ENCODE measurements at places on chromosomes 3 and 15.

- DNase-seq, result no peak
Observed at GRCh38 chr3:2714834-2715233, 395.3 kb downstream of the IL5RA start.

GRCh38 chr3:116084999-116085791, 360.1 kb downstream of the LSAMP start:
- DNase-seq, result no peak

GRCh38 chr3:10465161-10465560, 40.2 kb downstream of the ATP2B2 start:
- no peak for DNase-seq

DNA sequence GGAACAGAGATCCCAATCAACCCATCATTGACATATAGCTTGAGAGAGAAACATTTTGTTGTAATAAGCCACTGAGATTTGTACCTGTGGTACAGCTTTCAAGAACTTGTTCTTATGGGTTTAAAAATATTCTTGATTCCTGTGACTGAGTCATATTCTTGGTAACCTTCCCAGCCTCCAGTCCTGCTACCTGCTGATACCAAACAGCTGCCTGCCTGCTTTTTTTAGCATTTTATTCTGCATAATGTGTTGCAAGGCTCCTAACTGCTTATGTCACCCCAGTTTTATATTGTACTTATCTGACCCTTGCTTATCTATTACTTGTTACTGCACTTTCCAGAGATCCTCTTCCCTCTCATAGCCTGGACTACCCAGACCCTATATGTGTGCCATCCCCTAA, 349.3 kb upstream of the SOX2 start:
- DNase-seq, result no peak

- DNase-seq, result no peak
Observed at GRCh38 chr3:41120460-41120859, 78.8 kb upstream of the CTNNB1 start.

GRCh38 chr3:126051234-126051633, 32.7 kb downstream of the SLC41A3 start:
- DNase-seq, result no peak

- DNase-seq, result no peak
Observed at GRCh38 chr3:78459796-78460195, 1308.0 kb downstream of the ROBO1 start.

DNA sequence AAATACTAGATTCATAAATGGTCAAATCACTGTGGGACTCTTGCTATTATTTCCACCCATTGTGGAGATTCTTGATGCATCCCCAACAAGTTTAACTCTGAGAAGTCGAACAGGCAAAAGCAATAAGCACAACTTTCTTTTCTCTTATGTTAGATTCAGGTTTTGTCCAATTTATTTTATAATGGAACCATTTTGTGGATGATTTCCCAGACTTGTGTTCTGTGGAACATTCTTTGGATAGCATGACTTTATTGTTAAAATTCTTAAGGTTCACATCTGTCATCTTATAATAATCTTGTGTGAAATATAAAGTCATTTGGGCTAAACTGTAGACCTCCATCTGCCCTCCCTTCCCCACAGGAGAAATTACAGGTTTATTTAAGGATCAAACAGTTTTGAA, 213.7 kb downstream of the LPP start:
- no peak for DNase-seq

GRCh38 chr3:112757197-112757596, 89.5 kb downstream of the CD200R1L start:
- no peak for DNase-seq

- DNase-seq, result no peak
Observed at GRCh38 chr3:178637802-178638201, 101.6 kb downstream of the KCNMB2 start.

- no peak for DNase-seq
Observed at GRCh38 chr3:15199493-15200105, 6.4 kb upstream of the CAPN7 start.

DNA sequence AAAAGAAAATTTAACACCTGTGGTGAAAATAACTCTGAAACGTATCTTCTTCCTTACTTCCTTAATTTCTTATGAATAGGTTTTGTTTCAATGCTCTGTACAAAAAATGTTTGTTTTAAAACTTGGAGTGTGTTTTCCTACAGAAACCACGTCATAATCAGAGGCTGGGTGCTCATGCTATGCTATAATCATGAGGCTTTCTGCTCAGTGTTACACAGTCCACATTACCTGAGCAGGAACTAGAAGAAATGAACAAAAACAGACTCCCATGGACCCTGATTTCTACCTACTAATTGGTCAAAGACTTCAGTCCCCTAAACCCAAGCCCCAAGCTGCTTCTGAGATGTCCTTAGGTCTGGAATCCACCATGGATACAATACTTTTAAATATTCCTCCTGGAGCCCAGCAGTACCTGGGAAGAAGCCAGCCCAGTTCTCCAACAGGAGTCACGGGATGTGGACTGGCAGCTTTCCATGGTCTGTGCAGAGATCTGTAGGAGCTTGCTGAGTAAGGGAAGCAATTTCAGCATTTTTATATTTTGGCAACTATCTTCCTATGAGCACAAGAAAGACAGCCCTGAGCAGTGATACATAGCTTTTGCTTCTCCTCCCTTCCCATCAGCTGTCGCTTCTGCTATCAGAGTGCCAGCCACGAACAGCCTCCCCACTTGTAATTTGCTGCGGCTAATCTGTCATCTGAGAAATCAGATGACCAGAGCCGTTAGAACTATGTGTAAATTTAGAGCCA, 65.6 kb downstream of the WDR72 start:
- DNase-seq, result no peak

DNA sequence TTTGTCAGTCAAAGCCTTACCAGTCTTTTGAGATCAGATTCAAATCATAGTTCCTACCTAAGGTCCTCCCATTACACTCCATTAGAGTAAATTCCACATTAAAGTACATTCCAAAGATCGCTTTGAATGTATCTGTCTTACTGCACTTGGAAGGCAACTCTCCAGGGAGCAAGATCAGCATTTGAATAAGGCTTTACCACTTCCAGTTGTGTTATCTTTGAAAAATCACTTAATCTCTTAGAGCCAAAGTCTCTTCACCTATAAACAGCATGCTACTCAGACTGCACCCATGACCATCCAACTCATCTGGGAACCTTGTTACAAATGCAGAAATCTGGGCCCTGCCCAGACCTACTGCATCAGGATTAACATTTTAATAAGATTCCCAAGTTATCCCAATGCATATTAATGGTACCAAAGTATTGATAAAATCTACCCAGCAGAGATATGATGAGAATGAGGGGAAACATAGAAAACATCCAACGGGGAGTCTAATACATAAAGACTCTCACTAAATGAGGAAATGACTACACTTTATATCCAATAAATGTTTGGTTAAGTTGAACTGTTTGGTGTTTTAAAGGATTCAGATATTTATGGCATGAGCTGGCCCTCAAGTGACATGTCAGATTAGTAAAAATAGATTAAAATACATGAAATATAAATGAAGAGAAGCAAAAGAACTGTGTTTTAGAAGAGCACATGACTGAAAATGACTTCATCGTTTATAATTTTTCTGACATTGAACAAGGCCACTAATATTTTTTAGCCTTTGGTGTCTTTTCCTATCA, 75.9 kb downstream of the TNIK start:
- no peak for DNase-seq

DNA sequence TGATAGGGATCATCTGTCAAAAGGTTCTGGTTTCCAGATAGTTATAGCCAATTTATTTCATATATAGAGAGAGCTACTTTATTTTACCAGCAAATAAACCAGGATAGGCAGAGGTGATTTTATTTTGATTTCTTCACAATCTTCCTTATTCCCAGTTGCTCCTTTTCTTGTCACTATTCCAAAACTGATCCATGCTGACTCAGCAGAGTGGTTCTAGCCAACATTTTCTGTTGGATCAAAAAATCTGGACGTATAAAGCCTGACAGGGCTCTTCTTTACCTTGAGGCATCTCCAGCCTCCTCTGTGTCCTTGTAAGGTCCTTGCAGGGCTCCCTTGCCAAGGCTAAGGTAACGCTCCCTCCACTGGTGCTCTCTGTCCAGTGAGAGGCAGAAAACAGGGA, 15.8 kb downstream of the HDC start:
- DNase-seq, result no peak

- DNase-seq, result no peak
Observed at GRCh38 chr3:184678317-184679055, 33.4 kb downstream of the MAGEF1 start.

- peak; percentile 12 for DNase-seq
Observed at GRCh38 chr3:14461748-14462324, 59.4 kb downstream of the SLC6A6 start.

DNA sequence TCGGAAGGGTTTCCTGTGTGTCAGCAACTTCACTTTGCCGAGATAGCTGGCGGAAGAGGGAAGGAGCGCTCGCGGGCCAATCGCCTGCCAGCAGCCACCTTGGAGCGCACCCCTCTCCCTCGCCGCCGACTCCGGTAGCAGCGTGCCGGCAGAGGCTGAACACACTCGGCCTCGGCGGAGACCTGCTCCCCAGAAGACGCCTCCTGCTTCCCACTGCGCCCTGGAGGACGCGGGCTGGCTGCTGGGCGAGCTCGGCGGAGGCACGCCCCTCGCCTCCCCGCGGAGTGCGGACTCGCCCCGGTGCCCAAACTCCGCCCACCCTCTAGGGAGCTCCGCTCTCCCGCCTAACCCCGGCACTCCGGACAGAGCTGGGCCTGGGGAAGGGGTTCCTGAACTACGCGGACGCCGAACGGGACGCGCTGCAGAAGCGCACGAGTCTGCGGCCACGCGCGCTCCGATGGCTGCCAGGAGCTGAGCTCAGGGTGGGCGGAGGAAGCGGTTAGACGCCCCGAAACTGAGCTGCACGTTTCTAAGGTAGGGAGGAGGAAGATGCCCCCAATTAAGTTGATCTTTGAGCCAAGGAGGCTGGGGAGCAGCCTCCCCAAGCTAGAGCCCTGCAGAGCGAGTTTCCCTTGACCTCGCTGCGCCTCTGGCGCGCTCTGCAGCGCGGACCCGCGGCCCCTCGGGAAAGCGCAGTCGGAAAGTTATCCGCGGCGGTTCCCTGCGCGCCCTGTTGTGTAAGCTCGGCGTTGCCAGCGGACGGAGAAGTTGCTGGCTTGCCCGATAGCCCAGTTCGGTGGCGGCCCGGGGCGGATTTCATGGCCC, at the start of gene P2RY1:
Gene P2RY1 (plus strand): TSS at position 356 of the 825 bp plus-strand sequence. CDS start 652 bp downstream, outside the sequence.
- DNase-seq, result no peak

DNA sequence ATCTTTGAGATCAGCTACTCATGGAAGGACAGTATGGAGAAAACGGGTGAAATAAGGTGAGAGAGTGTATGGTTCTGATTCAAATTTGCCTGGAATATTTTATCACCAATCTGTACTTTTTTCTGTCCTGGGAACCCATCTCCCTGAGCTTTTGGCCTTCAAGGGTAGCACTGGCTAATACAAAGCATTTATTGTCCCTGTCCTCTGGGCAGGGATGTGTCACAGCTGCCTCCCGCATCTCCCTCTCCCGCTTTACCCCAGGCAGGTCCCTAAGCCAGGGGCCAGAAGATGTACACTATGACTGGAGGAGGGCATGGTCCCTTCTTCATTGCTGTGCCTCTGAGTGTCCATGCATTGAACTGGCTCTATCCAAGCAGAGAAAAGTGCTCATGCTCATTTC, 201.7 kb upstream of the CHRNA7 start:
- DNase-seq, result no peak

DNA sequence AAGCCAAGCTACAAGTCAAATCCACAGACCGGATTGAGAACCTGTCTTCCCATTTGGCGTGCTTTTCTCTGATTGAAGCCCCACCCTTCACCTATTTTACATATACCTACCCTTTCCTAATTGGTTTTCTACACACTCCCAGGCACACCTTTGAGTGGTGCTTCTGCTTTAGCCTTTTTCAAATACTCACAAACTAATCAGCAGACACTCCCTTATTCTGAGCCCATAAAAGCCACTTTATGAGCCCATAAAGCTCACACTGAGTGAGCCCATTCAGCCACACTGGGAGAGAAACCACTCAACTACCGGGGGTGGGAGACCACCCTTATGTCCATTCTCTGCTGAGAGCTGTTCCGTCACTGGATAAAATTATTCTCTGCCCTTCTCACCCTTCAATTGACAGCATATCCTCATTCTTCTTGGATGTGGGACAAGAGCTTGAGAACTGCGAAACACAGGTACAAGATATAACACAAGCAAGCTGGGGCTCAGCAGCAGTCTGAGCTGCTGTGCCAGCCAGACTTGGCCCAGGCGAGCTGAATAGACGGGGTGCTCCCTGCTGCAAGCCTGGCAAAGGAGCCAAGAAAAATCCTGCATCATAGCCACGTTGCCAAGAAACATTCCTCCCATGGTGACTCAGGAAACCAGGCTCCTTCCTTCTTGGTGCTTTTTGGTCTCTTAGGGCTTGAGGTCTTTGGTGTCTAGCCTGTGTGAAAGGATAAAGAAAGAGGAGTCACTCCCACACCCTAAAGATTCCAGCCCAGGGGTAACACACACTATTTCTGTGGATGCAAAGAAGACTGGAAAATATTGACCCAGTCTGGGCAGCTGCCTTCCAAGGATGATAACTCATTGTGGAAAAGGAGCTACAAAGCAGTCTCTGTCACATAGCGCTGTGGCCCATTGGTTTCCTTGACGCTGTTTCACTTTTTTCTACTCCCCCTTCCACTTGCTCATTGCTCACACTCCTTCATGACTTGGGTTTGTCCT, 609.7 kb downstream of the MCTP2 start:
- no peak for DNase-seq

DNA sequence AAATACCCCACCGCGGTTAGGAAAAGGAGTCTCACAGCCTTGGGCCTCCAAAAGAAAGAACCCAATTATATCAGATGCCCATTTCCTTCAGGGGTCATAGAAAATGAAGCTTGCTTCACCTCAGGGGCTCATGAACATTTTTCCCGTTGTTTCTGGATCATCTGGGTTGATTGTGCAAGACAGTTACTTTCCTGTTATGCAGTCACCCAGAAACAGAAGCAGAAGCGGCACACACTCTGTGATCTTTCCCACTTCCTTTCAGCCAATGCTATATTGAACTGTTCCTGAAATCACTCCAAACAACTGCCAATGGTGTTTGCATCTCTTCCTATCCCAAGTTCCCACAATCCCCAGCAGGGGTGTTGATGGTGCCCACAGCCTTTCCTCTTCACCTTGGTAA, 295.6 kb upstream of the RASGRP1 start:
- DNase-seq, result no peak

DNA sequence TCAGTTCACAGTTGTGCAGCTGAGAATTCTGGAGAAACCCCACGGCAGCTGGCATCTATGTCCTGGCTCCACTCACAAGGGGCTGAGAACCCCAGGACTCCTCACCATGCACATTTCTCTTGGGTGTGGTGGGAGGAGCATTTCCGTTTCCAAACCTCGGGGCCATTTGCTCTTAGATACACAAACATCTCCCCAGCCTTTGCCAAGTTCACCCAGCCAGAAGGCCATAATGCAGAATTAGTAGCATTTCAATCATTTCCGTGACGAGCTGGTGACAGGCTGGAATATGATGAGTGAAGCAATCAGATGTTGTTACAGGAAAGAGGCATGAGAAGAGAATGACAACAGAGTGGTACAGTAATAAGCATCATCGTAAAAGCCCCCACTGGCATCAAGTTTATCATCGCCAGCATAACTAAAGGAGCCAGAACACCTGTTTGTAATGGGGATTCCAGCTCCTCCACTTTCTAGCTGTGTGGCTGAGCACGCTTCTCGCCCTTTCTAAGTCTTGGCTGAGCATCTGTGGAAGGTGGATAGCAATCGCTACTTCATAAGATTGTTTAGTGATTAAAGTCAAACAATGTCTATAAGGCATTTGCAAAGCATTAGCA, 82.0 kb downstream of the LIPC start:
- DNase-seq, result no peak

Data from stimulated activated CD8-positive, alpha-beta memory T cell treated with anti-CD3 and anti-CD28 coated beads, Interleukin-2, amount 100 ng/mL, for 1 hour (primary cell).